Dermis microvascular lymphatic vessel endothelial cell (primary cell): ENCODE measurements at places on chromosomes 13 and 19. TPM values are rescaled to one million over a fixed set of nuclear protein-coding genes. Genes with fewer than 3 reads are reported as not detected.

DNA sequence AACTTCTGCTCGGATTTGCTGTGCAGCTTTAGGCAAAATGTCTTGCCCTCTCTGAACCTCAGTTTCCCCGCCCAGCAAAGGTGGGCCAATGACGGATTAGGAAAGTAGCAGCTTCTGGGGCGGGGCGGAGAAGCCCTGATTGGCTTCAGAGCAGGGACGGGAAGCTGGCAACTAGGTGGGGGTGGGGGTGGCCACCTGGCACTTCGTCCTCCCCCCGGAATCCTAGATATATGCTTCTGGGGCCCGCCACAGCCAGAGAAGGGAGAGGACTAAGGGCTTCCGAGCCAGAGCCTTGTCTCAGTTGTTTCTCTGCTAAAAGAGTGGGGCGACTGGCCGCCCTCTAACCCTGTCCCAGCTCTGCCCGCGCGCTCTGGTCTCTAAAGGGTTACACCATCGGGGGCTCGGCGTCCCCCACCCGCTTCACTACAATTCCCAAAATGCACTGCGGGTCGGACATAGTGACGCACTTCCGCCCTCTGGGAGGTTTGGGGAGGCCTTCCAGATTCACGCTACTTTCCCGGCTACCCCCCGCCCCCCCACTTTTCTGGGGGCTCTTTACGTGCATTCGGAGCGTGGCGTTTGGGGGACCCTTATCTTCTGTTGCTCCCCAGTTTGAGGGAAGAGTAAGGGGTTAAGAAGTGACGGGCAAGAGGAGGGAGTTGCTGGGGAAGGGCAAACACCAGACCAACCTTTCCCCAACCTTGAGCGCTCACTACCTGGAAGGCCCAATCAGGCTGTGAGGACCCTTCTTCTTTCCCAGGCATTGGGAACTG lies 672 bp upstream of the IRF2BP1 start:
- DNase-seq, result peak; percentile 87

DNA sequence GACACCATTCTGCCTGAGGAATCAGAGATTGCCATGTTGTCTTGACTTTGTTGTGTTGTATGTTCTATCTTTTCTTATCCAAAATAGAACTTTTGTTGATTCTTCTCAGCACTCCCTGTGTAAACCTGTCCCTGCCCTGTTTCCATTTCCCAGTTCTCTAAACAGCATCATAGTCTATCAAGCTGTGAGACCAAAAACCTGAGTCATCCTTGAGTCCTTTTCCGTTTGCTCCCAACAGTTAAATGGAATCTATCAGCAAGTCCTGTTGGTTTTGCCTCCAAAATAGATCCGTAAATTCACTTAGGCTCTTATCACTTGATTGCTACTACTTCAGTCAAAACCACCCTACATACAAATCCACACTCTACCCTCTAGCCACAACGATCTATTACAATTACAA lies 667.1 kb downstream of the PCDH9 start:
- DNase-seq, result no peak

DNA sequence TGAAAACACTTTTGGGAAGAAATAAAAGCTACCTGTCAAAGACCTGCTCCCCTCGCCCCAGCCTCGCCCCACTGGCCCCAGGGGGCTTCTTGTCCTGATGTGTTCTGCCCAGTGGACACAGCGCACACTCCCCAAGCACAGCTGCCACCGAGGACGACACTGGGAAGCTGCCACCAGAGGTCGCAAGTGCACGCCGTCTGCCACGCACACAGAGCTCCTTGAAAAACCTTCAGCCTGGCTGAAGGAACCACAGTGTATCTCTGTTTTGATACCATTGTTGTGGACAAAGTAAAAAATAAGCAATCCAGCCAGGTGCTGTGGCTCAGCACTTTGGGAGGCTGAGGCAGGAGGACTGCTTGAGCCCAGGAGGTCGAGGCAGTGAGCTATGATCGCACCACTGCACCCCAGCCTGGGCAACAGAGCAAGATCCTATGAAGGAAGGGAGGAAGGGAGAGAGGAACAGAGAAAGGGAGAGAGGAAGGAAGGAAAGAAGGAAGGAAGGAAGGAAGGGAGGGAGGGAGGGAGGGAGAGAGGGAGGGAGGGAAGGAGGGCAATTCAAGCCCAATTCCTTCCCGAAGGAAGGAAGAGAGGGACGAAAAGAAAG lies 57.3 kb downstream of the CEBPG start:
- DNase-seq, result peak; percentile 69

The ZNF681 gene
- 1.2 and 1.5 TPM in 2 replicates for total RNA-seq

DNA sequence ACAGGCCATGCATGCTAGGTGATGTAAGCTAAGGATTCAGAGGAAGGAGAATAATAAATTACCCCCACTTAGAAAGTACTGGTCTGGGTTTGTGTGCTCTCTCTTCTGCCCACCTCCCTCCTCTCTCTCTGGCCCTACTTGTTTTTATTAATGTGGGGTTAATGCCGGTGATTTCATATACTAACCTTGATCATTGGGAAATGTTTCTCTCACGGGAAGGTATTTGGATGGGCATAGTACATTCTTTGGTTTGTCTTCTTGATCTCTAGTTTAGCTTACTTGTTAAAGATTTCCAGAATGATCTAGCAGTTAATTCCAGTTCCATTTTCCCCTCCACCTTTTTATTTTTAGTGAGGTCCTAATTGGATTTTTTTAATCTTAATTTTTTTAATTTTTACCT lies 24.6 kb downstream of the ARHGAP35 start:
- no peak for DNase-seq
